ENCODE measurements at places on chromosomes 11 and 22. TPM values are rescaled to one million over a fixed set of nuclear protein-coding genes. Genes with fewer than 3 reads are reported as not detected.

DNA sequence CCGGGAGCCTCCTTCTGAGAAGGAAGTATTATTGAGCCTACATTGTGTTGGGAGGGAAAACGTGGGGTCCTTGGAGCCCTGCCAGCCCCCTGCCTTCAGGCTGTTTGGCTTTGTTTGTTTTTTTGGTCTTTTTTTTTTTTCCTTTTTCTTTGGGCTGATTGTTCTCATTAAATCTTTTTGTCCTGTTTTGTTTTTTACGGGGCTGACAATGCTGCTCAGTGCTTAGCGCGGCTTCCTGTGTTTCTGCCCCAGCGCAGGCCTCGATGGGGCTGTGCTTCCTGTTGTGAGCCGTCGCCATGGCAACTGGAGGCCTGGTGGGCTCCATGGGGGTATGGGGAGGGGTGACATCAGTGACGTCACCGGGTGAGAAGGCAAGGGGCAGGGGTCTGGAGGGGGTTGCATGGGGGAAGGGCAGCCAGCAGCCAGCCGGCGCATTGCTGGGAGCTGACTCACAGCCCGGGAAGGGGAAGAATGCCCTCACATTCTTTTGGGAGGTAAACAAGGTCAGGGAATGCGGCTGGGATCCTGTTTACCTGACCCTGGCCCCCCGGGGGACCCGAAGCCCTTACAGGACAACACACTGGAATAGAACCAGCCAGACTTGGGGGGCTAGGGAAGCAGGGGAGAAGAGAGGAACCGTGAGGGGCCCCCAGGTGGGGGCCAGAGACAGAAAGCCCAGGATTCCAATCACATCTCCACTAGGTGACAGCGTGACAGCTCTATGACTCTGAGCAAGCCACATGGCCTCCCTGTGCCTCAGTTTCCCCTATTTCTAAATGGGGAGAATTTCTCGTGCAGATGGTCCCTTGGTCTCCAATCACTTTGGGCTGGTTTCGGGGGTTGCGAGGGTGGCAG, 22.2 kb upstream of the CBX7 start:
- DNase-seq, result peak; percentile 100

- no peak for DNase-seq
Measured at GRCh38 chr11:77467233-77467632, 6.7 kb downstream of the PAK1 start.

DNA sequence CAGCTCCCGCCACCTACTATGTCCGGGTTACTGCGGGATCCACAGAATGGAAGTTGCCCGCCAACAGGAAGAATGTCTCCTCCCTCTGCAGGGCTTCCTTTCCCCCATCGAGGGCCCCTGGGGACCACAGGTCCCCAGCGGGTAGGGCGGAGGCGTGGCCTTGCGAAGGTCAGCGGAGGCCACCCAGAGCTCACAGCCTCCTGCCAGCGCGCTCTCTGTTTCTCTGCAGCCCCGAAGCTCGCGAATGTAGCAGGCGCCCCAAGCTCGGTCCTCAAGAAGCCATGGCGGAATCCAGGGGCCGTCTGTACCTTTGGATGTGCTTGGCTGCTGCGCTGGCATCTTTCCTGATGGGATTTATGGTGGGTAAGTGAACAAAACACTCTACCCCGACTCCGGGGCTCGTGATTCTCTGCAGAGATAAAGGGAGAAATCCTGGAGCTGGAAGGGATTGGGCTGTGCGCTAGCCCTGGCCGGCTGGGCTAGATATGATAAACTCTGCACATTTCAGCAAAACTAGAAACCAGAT, at the start of gene NAALAD2:
Gene NAALAD2 (plus strand): TSS at position 186 of the 526 bp plus-strand sequence. CDS start 96 bp downstream, at position 282.
- DNase-seq, result peak; percentile 1

The PRR33 gene
- not detected for total RNA-seq

The SLC16A8 gene
- total RNA-seq, result not detected

GRCh38 chr11:85171648-85172257, 455.4 kb downstream of the DLG2 start:
- no peak for DNase-seq
